ENCODE measurements at places on chromosomes 5 and 9.

- peak; percentile 80 for DNase-seq
Measured at GRCh38 chr5:131258733-131259132, 5.1 kb upstream of the CDC42SE2 start.

DNA sequence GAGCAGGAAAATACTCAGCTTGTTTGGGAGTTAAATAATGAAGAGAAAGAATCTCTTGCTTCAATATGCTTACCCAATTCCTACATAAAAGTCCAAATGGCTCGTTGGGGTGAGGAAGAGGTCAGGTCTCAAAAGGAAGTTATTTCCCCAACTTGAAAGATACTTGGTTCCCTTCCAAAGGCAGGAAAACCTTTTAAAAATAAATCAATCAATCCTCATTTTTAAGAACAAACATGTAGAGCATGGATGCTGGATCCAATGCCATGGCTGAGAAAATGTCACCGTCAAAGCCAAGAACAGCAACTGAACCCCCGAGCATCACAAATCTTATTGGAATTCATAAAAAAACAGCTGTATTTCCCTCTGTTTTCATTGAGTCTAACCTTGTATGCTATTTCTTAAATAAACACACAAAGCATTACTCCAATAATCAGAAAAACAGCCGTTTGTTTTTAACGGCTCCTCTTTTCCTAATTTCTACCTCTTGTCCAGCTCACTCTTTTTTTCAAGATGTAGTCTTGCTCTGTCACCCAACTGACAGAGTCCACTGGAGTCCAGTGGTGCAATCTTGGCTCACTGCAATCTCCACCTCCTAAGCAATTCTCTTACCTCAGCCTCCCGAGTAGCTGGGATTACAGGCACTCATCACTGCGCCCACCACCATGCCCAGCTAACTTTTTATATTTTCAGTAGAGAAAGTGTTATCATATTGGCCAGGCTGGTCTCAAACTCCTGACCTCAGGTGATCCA lies 140.7 kb downstream of the GNA14 start:
- no peak for DNase-seq

DNA sequence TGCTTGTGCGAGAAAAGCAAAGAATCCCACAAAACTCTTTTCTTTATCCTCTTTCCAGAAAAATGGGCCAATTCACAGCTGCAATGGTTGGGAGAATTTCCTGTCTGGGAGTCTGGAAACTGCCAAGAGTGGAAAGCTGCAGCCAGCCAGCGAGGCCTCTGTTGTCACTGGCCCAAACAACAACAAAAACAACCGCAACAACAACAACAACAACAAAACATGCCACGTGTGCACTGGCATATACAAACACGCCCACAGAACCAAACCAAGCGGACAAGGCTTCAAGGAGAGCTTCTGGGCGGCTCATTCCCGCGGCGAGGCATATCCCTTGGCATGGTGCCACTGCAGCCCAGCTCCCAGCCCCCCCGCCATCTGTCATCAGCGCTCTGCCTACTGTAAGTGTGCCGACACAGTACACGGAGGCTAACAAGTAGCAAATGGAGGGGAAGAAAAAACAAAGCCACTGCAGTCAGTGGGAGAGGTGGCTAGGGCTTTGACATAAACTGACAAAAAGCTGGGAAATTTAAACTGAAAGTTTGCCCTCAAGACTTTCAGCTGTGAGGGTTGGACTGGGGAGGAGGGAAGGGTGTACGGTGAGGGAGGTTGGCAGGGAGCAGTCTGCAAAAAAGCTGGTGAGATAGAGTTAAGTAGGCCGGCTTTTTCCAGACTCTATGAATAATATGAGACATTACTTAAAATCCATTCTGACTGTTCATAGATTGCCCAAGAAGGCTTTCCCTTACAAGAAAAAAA lies 165.0 kb upstream of the ZNF462 start:
- DNase-seq: peak; percentile 50

DNA sequence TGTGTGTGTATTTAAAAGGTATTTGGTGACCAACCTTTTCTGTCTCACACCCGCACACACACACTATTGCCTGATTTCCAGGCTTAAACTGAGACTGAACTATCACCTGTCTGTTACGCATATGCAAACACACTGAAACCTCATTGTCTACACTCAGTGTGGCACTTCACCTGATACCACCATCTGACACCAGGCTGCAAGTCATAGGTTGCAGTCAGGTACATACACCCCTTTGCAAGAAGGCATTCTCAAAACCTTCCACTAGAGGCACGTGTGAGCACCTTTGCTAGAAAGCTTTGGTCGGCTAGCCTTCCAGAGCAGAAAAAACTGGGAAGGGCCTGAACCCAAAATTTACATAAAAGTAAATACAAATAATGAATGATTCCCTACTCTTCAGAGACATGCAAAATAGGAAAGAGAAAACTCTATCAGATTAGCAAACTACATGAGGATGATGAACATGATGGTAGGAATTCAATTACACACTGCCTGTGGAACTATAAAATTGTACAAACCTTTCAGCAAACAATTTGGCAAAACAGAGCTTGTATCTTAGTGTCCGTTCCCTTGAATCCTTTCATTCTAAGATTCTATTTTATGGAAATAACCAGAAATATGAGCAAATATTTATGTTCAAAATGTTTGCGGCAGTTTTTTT lies 5.9 kb upstream of the FOXD1 start:
- peak; percentile 81 for DNase-seq

DNA sequence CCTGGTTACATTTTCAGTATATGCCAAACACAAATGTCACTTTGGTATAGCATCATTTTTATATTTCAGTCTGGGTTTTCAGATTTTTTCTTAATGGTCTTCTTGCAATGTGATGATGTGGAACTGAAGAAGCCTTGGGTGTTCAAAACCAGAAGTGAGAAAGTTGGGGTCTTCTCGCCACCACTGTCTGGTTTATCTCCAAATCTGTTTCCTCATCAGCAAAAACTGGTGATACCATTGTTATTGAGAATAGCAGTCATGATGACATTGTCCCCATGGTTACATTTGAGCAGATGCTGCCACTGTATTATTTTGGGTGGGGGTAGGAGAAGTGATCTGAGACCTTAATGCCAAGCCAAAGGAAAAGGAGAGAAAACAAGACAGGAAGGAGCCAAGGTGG lies 85.9 kb upstream of the MAP3K1 start:
- no peak for DNase-seq

DNA sequence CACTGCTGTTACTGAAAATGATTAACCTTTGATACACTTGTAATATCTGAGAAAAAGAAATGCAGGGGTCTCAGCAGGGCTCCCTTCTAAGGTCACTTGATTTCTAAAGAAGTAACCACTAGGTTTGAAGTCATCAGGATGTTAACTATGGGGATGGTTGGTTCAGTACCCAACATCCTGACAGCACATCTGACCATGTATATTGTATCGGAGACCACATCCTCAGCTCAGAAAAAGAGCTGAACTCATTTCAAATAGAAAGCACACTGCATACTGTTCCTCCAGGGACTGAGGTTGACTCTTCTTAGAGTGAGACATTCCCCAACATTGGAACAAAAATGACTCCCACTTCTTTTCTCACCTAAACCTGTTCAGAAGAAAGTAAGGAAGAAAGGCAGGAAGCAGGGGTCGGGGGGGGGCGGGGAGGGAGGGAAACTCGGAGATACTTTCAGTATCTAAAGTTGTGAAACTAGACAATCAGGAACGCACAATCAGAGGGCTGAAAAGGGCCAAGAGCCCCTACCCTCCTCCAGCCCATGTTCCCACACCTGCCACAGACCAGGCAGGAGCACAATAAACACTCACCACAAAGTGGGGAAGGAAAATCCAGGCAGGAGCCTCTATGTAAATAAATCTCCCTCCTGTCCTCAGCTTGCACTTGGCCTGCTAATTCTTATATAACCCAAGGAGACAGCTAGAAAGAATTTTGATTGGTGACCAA lies 730 bp upstream of the GZMA start:
- DNase-seq: no peak

DNA sequence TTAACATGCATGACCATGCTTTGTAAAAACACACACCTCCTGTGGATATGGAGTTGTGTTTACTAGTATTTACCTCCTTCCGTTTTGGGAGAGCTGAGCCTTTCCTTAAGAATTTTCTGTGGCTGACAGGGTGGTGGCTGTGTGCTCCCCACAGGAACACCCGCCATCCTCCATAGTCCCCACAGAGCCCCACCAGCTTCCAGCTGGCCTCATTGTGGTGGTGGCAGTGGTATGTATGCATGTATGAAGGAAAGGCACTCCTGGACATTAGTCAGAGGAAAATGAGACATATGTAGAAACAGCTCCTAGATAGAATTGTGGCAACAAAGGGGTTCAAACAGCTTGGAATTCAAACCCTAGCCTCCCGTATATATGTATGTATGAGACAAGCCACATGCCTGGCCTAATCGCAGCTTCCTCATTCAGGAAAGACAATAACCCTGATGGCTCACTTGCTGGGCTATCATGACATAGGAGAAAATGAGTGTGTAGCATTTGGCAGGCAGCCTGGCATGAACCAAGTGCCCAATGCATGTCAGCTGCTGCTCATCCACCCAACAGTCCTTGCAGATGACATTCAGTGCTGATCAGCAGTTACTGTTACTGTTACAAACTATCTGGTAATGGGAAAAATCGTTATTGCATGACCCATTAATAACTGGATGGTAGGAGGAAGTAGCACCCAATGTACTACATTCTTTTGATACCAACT lies 459.7 kb downstream of the EBF1 start:
- DNase-seq: no peak
